GDM1 (cell line): ENCODE measurements at places on chromosomes 11 and 22.

GRCh38 chr22:37222440-37222971 is 10.2 kb upstream of the SSTR3 start:
- DNase-seq: no peak

GRCh38 chr11:71388637-71389235 is 59.5 kb downstream of the DHCR7 start:
- no peak for DNase-seq

GRCh38 chr11:43788421-43788820 is 92.2 kb upstream of the ALKBH3 start:
- peak; percentile 62 for DNase-seq

DNA sequence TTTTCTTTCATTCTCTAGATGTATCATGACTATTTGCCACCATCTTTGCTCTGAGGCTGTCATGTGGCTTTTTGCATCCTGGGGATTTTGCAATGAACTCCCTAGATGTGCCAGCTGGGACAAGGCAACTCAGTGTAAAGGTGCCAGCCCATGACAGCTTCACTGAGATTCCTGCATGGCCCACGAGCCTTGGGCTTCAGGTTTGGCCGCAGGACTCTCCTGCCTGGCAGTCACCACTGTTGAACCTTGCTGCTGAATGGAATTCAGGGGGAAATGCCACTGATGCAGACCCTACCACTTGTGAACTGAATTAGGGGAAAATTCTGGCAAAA is 385.2 kb downstream of the SOX6 start:
- no peak for DNase-seq

DNA sequence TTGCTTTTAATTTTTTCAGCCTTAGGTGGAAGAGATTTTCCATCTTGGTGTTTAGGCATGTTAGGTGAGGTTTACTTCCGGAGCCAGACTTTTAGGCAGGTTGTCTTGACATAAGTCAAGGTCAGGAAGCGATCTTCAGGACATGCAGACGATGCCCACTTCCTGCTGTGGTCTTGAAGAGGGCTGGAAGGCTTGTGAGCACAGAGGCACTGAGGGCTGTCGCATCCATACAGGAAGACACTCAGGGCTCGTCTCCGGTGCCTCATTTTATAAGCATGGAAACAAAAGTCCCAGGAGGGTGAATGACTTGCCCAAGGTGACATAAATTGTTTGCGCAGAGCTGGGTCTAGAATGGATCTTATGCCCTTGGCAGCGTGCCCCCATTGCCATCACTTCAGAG is 30.8 kb downstream of the MARK2 start:
- DNase-seq: peak; percentile 65

- DNase-seq: no peak
Measured at GRCh38 chr11:69131644-69132300, 24.0 kb upstream of the SMIM38 start.

GRCh38 chr22:49425356-49425755 is 402.3 kb downstream of the BRD1 start:
- no peak for DNase-seq

DNA sequence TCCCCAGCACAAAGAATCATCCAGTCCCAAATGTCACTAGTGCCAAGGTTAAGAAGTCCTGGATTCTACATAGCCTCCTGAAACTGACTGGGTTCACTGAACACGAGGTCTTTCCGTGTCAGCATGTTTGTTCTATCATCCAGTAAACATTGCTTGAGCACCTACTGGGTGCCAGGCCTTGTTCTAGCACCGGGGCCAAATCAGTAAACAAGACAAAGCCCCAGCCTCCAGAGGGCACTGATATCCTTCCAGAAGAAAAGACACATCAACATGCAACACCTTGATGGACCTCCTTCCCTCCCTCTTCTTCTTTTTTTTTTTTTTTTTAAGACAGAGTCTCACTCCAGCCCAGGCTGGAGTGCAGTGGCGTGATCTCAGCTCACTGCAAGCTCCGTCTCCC is 26.9 kb downstream of the TPST2 start:
- DNase-seq: no peak

- DNase-seq: no peak
Measured at GRCh38 chr11:66316849-66317251, at the start of gene CD248. CD248 (minus strand) TSS chr11:66317044; CDS start chr11:66317027, 17 bp downstream.

DNA sequence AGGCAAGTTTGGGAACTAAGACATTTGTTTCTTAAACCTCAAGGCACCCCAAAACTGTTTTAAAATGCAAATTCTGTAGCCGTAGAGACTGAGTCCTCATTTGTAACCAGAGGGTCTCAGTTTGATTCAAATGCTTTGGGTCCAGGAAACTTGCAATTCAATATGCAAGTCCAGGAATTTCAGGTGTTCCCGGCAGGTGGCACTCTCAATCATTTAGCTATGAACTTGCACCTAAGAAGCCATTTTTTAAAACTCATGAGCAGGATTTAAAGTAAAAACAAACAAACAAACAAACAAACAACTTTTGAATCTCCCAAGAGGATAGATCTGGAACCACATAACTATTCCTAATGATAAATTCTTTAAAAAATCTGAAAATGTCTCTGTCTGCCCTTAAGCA is 8.7 kb upstream of the ABTB2 start:
- no peak for DNase-seq

DNA sequence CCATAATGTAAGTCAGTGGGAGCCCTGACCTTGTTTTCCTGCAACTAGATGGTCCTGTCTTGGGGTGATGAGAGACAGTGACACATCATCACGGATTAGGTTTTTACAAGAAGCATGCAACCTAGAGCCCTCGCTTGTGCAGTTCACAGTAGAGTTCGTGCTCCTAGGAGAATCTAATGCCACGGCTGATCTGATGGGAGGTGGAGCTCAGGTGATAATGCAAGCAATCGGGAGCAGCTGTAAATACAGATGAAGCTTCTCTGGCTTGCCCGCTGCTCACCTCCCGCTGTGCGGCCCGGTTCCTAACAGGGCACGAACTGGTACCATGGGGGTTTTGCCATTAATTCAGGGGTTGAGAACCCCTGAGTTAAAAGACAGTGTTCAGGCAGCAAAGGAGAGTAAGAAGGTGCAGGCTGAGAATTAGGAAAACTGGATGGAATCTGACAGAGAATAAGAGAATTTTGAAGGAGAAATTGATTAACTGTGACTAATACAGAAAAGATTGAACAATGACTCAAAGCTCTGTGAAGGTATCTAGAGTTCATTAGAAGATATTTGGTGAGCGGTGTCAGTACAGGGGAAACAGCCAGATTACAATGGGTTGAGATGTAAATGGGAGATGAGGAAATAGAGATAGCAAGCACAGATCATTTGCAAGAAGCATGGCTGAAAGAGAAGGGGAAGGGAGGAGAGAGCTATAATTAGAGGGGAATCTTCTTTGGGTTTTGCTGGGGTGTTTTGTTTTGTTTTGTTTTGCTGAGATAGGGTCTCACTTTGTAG is 21.0 kb downstream of the WEE1 start:
- no peak for DNase-seq

DNA sequence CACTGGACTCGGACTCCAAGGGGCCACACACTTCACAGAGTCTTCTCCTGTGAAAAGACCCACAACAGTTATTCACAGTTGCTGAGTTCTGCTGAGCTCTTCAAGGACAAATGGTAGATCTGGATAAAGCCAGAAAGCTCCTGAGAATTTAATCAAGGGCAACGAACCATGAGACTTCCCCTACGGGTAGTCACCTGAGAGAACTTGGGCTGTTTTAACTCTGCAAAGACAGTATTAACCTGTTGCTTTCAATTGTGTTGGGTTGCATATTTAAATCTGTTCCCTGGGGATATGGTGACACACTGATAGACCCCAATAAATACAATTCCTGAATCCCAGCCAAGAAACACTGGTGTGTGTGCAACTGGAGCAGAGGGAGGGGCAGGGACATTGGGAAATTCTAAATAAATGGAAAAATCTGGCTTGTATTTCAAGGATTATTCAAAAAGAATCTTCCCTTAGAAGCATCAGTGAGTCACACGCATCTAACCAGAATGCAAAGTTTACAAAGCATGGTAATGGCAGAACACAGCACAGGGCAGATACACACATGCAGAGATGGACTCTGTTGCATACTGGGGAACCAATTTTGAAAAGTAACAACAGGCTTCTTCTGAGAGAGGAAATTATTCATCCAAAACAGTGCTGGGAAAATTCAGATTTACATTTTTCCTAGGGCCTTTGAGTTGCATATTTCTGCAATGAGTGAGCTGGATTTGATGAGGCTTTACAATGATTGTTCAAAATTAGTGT is 4.0 kb downstream of the KCNJ1 start:
- no peak for DNase-seq

- no peak for DNase-seq
Measured at GRCh38 chr11:83019888-83020579, 51.7 kb downstream of the RAB30 start.

- DNase-seq: no peak
Measured at GRCh38 chr11:115598257-115598901, 94.2 kb upstream of the CADM1 start.

DNA sequence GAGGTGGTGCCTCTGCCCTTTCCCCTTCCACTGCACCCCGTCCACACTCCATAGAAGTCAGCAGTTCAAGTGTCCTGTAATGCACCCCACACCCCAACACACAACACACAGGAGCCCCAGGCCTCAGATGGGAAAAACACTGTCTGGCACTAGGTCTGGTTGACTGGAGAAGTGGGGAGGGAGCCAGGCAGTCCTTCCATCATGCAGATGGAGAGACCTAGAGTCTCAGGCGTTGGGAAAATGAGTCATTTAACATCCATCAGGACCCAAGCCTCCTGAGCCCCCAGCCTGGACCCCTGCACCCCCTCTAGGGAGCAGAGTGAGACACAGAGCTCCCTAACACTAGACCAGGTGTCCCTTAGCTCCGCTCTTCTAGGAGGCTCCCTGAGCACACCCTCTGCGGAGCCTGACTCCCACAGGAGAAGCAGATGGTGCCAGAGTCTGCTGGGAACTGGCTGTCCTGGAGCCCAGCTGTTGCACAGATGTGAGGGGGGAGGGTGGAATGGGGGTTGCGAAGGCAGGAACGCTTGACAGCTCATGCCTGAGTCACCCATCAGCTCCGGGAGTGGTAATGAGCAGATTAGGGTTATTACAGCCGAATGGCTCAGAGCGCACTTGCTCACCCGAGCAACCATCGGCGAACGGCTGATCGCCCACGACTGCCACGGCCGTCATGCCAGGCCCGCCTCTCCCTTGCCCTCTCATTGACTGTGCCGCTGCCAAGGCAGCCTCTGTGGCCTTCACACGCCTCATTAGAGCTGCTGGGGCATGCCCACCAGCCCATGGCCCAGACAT is 22.1 kb upstream of the SYT7 start:
- no peak for DNase-seq

DNA sequence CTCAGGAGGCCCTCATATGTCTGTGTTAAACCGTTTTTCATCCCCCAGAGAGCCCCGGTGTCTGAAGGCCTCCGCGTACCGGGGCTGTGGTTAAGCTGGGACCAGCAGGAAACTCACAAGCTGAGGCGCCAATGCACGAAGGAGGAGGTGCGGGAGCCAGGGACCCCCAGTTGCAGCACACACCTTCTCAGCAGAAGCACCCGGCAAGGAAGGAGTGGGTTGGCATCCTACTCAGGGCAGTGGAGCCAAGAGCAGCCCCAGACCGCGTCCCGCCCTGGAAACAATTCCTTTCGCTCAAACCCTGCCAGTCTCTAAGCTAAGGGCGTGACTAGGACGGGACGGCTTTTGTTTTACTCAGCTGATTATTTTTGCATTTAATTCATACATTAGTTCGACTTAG is 726.9 kb downstream of the BRD1 start:
- DNase-seq: no peak

DNA sequence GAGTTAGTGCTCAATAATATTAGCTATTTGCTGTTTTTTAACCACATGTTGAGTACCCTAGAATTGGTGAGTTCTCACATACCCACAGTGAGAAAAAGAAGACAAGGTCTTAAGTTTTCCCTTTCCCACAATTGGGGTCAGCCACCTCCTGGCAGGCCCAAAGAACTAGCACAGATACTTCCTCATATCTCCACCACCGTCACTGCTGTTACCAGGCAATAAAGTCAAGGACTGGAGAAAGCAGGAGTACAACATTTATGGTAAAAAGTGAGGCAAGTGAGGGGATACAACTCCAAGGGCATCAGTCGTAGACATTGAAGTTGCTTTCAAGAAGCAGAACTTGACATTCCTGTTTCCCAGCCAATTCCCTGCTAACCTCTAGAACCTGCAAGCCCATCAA is 19.6 kb downstream of the ELP4 start:
- no peak for DNase-seq

DNA sequence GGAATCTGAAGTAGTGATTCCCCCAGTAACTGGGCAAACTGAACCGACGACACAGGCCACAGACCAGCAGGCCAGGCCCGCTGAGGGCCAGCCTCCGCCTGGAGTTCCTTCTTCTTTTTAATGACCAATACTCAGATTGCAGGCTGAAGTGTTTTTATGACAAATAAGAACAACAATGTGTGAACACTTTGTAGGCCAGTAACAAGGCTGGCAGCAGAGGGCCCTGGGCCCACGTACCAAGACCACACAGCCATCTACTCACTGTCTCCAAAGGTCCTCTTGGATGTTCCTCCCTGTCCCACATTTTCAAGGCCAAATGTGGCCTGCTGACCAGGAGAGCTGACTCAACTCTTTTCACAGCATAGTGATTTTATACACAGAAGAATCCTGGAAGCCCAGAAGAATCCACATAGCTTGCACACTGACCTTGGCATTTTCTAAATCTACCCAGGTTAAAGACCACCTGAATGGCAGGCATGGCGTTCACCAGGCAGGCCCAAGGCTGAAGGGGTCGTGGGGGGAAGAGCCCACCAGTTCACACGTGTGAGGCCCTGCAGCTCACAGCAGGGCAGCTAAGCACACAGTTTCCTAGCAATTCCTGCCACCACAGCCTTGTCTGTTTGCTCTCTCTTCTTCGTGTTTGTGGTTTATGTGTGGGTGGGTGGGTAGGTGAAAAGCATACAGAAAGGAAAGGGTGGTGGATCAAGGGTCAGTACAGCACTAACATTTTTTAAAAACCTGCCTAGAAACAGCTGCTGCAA is 13.3 kb downstream of the SMCO4 start:
- DNase-seq: no peak

DNA sequence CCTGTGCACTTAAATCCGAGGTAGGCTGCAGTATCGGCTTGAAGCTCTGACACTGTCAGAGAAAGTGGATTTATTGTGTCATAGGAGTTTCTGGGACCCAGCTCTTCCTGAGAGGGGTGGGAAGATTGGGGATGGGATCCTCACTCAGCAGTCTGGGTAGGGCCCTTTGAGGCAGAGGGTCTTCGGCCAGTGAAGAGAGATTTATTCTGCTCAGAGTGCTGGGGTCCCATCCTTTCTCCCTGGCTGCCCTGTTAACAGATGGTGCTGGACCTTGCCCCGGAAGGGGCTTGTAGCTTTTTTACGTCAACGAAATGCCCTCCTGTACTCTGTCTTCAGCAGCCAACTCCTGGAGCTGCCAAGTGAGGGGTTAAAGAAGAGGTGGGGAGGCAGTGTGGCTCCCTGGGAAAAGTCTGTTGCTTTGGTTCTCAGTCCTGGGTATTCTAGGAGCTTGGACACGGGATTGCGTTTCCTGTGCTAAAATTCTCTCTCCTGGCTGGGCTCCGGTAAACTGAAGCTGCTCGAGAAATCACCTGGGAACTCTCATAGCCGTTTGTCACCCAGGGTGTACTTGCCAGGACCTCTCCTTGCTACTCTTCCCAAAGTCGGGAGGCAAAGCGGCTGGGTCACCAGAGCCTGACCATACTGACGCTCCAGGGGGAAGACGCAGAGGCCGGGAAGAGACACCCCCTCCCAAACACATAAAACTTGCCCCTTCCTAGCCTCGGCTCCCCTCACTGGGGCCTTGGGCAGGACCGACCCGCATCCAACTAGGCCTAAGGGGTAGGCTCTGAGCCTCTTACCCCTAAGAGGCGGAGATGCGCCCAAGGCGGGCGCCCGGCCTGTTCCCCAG is 806 bp upstream of the SMDT1 start:
- DNase-seq: no peak
